ENCODE measurements at places on chromosomes 5 and 9.
A peak's percentile ranks its signal among the peaks of the same experiment; 100 is the strongest.

- DNase-seq = no peak
Observed at GRCh38 chr9:133759146-133759900, 21.2 kb upstream of the SARDH start.

- DNase-seq = no peak
Observed at GRCh38 chr5:83559118-83559785, 87.7 kb downstream of the VCAN start.

GRCh38 chr9:6757132-6757455, 679 bp upstream of the KDM4C start:
- no peak for DNase-seq

- no peak for DNase-seq
Observed at GRCh38 chr5:101520417-101520816, 617.3 kb upstream of the ST8SIA4 start.

DNA sequence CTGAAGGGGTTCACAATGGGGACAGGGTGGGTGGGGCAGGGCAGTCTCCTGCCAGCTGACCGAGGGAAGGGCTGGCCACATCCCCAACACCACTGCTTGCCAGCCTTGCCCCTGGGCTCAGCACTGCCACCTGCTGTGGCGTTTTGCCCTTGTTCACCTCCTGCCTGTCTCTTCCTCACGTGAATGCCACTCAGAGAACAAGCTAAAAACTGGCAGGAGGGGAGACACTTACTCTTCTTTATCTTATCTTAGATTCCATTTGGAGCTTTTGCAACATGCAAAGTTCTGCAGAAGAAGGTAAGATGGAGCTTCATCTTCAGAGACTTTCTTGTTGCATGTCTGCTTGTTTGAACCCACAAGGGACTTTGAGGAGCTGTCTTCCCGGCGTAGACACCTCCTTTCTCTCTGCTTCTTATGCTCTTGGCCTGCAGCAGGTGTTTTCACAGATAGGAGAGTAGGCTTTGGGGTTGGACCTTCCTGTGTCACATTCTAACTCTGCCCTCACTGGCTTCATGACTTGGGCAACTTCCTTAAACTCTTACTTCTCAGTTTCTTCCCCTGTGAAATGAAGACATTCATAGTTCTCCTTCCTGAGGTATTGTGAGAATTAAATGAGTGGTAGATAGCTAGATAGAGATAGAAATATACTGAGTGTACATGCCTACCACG, 4.1 kb downstream of the LRSAM1 start:
- DNase-seq = no peak

DNA sequence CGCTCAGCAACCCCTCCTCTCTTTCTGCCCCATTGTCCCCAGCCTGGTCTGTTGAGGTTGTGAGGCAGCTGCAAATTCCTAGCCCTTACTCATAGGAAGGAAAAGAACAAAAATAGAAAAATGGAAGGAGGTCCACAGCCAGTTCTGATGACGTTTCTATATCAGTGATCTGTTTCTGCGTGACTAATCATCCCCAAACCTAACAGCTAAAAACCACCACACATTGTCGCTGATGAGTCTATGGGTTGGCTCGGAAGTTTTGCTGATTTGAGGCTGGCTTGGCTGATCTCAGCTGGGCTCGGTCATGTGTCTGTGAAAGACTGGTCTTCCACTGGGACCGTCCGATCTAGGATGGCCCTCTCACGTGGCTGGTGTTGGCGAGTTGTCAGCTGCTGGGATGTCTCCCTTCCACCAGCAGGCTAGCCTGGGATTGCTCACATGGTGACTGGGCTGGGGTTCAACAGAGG, 200.6 kb upstream of the ZNF618 start:
- DNase-seq = peak; percentile 94

DNA sequence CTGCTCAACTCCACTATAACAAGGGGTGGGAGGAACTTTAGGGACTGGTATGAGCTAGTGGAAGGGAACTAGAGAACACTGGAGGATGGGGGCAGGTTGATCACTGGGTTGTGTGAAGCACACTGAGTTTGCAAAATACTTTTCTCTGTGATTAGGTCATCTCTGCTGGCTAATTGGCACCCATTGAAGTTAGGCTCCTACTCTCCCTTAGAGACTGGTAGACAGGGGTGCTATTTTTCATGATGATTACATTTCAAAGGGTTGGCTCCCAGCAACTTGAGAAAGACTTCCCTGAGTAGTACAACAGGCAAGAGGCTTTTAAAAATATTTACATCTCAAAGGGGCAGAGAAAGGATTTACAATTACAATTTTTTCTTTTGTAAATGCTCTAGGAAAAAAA, 50.4 kb upstream of the MTAP start:
- no peak for DNase-seq

DNA sequence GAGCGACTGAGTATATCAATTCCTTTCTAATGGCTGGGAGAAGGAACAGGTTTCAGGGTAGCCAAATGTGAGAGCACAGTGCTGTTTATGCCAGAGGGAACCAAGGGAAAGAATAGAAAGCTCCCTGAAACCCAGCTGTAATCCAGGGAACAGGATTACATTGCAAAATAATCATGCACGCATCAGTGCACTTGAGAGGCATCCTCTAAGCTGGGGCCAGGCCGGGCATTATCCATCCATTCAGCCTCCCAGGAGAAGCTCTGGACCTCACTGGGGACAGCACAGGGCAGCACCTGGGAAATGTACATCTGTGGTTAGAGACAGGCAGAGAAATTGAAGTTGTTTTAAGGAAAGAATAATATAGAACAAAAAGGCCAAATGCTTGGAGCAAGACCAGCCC, 72.7 kb downstream of the MTRR start:
- DNase-seq = no peak

- DNase-seq = no peak
Observed at GRCh38 chr5:77087484-77088261, 588 bp upstream of the ZBED3 start.

DNA sequence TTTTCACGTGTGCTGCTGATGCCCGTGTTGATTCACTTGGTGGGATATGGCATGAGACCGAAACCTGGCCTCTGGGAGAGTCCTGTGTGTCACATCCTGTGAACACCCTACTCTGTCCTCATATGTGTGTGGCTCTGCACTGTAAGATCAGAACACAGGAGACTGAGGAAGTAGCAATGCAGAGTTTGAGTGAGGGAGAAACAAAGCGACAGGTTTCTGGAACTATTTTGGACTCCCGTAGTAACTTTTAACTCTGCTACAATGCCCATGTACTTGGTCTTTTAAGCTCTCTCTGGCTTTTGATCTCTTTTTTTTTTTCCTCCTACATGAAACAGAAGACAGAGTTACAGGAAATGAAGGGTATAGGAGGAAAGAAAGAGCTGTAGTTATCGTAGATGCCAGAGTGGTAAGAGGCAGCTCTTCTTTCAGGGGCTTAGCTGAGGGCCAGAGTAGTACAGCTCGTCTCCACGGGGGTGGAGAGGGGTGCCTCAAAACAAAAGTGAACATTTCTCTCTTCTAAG, 26.6 kb downstream of the GRAMD2B start:
- DNase-seq = no peak

GRCh38 chr9:86821006-86821845, 126.1 kb downstream of the GAS1 start:
- DNase-seq = no peak

DNA sequence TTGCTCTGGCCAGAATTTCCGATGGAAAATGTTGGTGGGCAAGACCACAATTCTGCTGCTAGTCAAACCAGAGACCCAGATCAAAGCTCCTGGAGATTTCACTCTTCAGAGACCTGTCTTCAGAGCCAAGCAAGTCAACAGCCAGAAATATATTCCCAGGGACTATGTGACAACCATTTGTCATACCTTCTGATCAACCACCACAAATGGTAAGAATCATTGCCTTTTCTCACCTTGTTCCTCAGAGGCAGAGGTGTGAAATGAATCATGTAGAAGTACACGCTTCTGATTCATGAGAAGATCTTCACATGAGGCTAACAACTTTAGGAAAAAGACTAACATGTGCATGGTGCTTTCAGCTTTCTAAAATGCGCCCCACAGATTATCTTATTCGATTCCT, 53.5 kb downstream of the SUSD1 start:
- no peak for DNase-seq

GRCh38 chr5:131628990-131629389, 6.0 kb downstream of the RAPGEF6 start:
- DNase-seq = no peak

DNA sequence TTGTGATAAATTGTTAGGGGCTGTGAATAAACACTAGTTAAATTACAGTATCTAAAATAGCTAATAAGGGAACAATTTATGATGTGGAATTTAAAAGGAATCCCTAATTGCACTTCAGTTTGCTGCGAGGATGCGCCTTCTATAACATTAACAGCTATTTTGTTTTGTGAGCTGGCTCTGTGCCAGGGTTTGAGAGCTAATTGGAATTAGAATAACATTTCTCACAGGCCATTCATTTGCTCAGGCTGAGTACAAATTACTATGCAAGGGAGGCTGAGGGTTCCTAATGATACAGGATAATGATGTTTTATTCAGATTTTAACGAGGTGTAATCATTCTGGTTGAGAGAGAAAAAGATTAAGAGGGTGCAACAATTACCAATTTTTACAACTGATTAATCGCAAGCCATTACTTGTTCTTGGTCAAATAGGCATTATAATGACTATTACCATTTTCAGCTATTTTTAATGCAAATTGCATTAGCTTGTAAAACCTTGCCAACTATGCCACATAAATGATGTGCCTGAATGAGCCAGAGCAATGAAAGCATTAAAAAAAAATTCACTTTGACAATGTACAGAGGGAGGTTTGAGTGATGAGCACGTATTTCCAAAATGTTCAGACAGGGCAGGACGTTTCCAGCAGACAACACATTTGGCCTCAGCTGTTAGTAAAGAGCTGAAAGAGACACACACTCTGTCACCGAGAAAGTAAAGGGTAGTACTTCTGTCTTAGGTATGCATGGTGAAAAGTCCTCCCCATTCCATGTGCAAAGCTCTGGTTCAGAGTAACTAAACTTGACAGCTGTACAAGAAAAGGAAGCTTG, 576.5 kb downstream of the TLE1 start:
- no peak for DNase-seq
